CD4-positive, alpha-beta T cell treated with Interleukin-1 beta for 1 hour (primary cell): ENCODE measurements at places on chromosomes 7 and 10.

DNA sequence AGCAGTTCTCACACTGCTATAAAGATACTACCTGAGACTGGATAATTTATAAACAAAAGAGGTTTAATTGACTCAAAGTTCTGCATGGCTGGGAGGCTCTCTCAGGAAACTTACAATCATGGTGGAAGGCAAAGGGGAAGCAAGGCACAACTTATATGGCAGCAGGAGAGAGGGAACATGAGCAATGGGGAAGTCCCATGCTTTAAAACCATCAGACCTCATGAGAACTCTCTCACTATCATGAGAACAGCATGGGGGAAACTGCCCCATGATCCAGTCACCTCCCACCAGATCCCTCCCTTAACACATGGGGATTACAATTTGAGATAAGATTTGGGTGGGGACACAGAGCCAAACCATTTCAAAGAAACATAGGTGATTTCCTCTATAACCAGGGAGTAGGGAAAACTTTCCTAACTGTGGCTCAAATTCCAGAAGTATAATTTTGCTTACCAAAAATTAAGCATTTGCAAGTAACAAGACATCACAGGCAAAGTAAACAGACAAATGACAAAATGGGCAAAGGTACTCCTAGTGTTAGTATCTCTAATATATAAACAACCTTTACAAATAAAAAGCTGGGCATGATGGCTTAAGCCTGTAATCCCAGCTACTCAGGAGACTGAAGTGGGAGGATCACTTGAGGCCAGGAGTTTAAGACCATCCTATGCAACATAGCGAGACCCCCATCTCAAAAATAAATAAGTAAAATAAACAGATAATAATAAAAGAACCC is 88.0 kb downstream of the KBTBD2 start:
- DNase-seq, result no peak

DNA sequence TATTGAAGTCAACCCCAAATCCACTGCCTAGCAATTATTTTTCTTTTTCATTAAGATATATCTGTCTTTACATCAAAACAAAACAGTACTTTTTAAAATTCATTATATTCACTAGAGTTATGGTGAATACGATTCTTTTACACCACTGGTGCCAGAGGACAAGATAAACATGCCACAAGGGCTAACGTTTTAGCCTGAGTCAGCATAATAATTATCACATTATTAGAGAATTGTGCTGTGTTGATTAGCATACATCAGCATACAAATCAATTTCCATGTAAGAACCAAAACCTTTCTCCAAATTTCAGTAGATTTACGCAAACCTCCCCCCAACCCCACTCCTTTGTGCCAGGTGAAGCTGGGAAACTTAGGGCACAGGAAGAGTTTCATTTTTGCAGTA is 131.1 kb upstream of the TMEM106B start:
- DNase-seq, result no peak

GRCh38 chr10:18650404-18650997 is 886 bp downstream of the NSUN6 start:
- DNase-seq, result peak; percentile 25

GRCh38 chr10:24150853-24151252 is 58.1 kb upstream of the KIAA1217 start:
- no peak for DNase-seq

DNA sequence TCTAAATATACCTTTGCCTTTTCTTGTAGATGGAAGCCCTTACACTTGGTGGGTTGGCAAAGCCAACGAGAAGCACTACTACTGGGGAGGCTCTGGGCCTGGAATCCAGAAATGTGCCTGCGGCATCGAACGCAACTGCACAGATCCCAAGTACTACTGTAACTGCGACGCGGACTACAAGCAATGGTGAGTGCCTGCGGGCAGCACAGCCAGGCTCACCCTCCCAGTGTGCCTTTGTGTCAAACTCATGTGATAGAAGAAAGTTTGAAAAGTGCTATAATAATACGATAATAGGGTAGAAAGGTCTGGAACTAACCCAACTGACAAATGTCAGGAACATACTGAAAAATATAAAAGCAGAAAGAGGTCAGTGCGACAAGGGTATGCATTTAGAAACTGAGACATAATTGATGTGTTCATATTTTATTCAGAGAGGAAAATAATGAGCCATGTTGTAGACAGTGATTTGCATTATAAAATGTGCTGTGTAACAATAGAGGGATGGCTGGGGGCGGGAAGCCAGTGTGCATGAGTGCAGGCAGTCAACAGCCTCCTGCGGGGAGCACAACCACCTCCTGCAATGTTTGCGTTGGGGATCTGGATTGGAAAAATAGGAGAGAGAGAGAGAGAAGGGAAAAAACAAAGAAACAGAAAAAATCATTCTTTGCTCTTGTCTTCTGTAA is 686.9 kb upstream of the C7orf33 start:
- no peak for DNase-seq

DNA sequence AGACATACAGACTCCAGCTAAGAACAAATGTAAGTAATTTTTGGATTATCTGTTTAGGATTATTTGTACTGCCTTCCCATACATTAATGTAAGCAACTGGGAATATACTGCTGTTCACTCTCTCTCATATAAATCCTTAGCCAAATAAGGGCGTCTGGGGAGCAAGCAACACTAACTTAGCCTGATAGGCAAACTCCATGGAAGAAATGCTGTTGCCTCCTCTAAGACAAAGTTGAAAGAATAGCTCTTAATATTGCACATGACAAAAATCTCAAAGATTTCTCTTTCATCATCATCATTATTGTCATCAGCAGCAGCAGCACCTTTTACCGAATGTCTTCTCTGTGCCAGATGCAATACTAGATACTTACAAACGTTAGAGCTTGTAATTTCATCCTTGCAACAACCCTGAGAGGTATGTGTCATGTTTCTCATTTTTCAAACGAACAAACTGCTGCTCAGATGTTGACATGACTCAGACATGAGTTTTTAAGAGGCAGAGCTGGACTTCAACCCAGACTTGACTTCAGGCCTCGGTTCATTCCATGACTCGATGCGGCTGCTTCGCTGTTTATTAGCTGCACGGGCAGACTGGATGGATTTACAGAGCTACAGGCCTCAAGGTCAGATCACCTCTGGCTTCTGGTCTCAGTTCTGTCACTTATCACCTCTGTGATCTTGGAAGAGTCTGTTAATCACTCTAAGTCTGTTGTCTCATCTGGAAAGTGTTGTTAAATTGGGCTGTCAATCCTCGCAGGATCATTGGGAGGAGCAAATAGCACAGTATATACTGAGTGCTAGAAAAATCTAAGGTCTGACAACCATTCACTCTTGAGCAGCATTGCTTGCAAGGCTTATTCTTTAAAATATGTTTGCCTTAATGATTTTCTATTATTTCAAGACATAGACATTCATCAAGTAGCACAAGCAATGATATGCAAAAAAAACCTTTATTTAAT is 126.3 kb upstream of the CELF2 start:
- DNase-seq, result no peak

DNA sequence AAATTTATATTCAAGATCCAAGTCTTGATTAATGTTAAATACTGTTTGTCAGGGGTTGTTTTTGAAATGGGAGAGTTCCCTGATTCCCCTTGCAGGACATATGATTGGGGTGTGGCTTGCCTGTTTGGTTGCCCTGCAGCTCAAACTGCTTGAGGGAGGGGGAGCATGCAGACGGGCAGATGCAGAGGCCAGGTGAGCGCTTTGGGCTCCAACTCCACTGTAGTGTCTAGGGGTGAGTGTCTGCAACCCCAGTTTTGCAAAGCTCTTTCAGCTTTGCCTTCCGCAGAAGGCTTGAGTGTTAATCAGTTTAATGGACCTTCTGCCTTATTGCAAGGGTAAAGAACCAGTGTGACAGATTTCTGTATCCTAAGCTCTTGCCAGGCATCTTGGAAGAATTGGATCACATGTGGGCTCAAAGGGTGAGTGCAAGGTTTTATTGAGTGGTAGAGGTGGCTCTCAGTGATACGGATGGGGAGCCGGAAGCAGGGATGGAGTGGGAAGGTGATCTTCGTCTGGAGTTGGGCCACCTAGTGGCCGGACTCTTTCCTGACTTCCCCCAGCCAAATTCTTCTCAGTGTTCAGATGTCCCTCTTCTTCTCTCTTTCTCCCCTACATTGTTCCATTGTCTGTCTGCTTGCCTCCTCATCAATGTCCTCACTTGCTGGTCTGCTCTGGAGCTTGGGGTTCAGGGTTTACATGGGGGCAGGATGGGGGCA is 479.7 kb downstream of the ATRNL1 start:
- DNase-seq, result no peak

- DNase-seq, result no peak
Observed at GRCh38 chr10:119595134-119595675, 1.6 kb downstream of the TIAL1 start.

DNA sequence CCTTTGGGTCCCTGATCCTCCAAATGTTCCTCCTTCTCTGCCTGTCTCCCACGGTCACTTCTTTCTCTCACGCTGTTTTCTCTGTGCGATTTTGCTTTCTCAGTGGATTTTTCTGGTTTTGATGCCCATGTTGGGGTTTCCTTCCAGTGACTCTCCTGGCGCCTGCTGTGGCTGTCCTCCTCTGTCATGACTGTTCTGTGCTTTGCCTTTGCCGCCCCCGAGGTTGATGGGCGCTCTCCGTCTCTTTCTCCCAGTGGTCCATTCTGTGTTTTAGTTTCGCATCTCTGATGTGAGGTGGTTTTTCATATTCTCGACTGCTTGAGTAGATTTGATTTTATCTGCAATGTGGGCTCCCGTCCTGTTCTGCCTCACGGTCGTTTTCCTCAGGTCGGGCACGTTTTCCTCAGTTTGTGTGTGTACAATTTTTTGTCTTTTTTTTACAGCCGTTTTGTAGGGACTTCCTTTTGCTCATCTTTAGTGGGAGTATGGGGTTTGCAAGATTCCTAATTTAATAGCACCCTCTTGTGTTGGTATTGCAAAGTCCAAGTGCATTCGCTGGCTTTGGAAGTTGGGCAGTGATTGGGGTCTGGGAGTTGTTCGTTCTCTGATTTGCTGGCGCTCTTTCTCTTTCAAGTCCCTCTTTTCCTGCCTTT is 100.0 kb downstream of the INPP5A start:
- peak; percentile 17 for DNase-seq

- DNase-seq, result no peak
Observed at GRCh38 chr7:28065308-28065707, 115.3 kb downstream of the JAZF1 start.
